ENCODE measurements at places on chromosomes 12 and 14. TPM values are rescaled to one million over a fixed set of nuclear protein-coding genes. Genes with fewer than 3 reads are reported as not detected.
A peak's percentile ranks its signal among the peaks of the same experiment; 100 is the strongest.

The PLEKHG7 gene
- 1.6 TPM for total RNA-seq

The ABCB9 gene
- 4.2 TPM for total RNA-seq

The TRPV4 gene
- 3.0 TPM for total RNA-seq

The GTF2A1 gene
- total RNA-seq = 26.7 TPM

The ABHD12B gene
- total RNA-seq = not detected

The MGP gene
- 759 TPM for total RNA-seq

The RASSF9 gene
- 2.9 TPM for total RNA-seq

The DCAF5 gene
- total RNA-seq = 49.4 TPM

The RAD9B gene
- 0.63 TPM for total RNA-seq

The RNF212B gene
- total RNA-seq = not detected

The GPR65 gene
- 1.3 TPM for total RNA-seq

GRCh38 chr12:18589316-18589715, 148.5 kb downstream of the PLCZ1 start:
- no peaks in the 10 kb centered on the region for H3K36me3 ChIP-seq
- no peaks in the 10 kb centered on the region for H3K4me1 ChIP-seq
- no peak overlapping the region for H3K27ac ChIP-seq
- H3K4me3 ChIP-seq = no peak overlapping the region
- DNase-seq = no peak
- H3K27me3 ChIP-seq = no peaks in the 10 kb centered on the region

- no peak for DNase-seq
- no peaks in the 10 kb centered on the region for H3K4me1 ChIP-seq
- H3K36me3 ChIP-seq = no peaks in the 10 kb centered on the region
- no peaks in the 10 kb centered on the region for H3K27me3 ChIP-seq
- H3K4me3 ChIP-seq = no peak overlapping the region
- no peak overlapping the region for H3K27ac ChIP-seq
Measured at GRCh38 chr12:129676411-129676810, 227.4 kb downstream of the TMEM132D start.

DNA sequence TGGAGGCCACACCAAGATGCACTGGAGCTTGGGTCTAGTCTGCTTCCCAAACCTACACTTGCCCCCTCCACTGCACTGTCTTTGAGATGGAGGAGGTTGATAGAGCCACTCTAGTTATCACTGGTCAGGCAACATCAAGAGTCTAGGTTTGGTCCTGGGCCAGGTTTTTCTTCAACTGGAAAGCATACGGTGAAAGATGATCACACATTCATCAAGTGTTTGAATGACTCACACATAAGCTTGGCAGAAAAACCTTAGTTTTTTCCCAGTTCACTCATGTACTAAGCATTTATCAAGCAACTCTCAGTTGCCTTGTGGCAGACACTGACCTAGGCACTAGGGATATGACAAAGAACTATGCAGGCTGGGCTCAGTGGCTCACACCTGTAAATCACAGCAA, 84.5 kb downstream of the PLEKHG3 start:
- no peak overlapping the region for H3K27ac ChIP-seq
- peak; percentile 15 for DNase-seq
- no peak overlapping the region for H3K4me3 ChIP-seq
- H3K4me1 ChIP-seq = no peaks in the 10 kb centered on the region
- no peaks in the 10 kb centered on the region for H3K27me3 ChIP-seq

DNA sequence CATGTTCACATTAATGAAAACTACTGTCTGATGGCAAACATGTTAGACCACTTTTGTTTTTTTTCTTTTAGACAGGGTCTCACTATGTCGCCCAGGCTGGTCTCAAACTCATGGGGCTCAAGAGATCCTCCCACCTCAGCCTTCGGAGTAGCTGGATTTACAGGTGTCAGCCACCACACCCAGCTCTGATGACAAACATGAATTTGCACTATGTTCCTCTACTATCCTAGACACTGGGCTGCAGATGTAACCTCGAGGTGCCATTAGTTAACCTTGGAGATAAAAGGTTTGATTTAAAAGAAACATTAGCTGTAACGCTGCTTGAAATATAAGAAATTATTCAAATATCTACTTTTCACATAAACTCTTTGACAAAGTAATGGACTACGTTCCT, 8.1 kb downstream of the VPS37B start:
- H3K4me3 ChIP-seq = no peak overlapping the region
- no peaks in the 10 kb centered on the region for H3K4me1 ChIP-seq
- peak overlapping the region; percentile 72 for H3K27ac ChIP-seq
- no peaks in the 10 kb centered on the region for H3K36me3 ChIP-seq
- no peak for DNase-seq

GRCh38 chr12:109347589-109347988, at the start of gene MYO1H:
Gene MYO1H, plus strand, starts transcription at chr12:109347900. Its CDS starts 61 bp downstream, at chr12:109347961.
- H3K36me3 ChIP-seq = no peaks in the 10 kb centered on the region
- no peaks in the 10 kb centered on the region for H3K4me1 ChIP-seq
- no peak for DNase-seq
- no peak within 1 kb of the TSS for H3K27ac ChIP-seq

- peaks cover 20% of the 10 kb centered on the region for H3K36me3 ChIP-seq
- DNase-seq = no peak
- H3K27ac ChIP-seq = peak overlapping the region; percentile 89
- peaks cover 22% of the 10 kb centered on the region for H3K4me1 ChIP-seq
Measured at GRCh38 chr12:104137001-104137901, 759 bp downstream of the NFYB start.

DNA sequence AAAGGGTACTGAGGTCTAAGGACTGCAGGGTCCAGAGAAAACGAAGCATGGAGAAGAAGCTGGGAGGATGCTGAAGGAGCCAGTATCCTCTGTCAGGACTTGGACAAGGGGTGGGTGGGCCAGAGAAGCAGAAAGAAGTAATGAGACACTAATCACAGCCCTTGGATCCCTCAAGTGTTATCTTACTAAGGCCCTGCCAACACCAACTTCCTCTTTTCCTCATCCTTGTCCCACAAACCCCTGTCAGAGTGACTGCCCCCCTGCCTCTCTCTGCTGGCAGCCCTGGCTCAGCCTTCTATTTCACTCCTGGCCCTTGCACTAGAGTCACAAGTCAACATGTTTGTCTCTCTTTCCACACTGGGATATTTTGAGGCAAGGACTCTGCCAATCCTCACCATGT, 3.8 kb upstream of the ASIC1 start:
- DNase-seq = no peak
- H3K27ac ChIP-seq = no peak overlapping the region
- no peaks in the 10 kb centered on the region for H3K36me3 ChIP-seq

- no peaks in the 10 kb centered on the region for H3K27me3 ChIP-seq
- no peak overlapping the region for H3K27ac ChIP-seq
- no peaks in the 10 kb centered on the region for H3K36me3 ChIP-seq
- no peaks in the 10 kb centered on the region for H3K4me1 ChIP-seq
- H3K4me3 ChIP-seq = no peak overlapping the region
Measured at GRCh38 chr12:56431850-56432249, 17.4 kb downstream of the TIMELESS start.

GRCh38 chr14:72094844-72095582, 162.8 kb downstream of the RGS6 start:
- H3K36me3 ChIP-seq = no peaks in the 10 kb centered on the region
- H3K4me1 ChIP-seq = no peaks in the 10 kb centered on the region
- no peak for DNase-seq
- no peaks in the 10 kb centered on the region for H3K27me3 ChIP-seq

- H3K27me3 ChIP-seq = no peaks in the 10 kb centered on the region
- no peaks in the 10 kb centered on the region for H3K4me1 ChIP-seq
- H3K36me3 ChIP-seq = no peaks in the 10 kb centered on the region
- no peak for DNase-seq
- no peak overlapping the region for H3K4me3 ChIP-seq
- no peak overlapping the region for H3K27ac ChIP-seq
Measured at GRCh38 chr12:128426511-128426910, 159.5 kb downstream of the TMEM132C start.

- no peaks in the 10 kb centered on the region for H3K36me3 ChIP-seq
- H3K27me3 ChIP-seq = no peaks in the 10 kb centered on the region
- no peak overlapping the region for H3K27ac ChIP-seq
- no peaks in the 10 kb centered on the region for H3K4me1 ChIP-seq
- DNase-seq = no peak
- H3K4me3 ChIP-seq = no peak overlapping the region
Measured at GRCh38 chr14:66944872-66945271, 244.4 kb upstream of the GARIN2 start.

DNA sequence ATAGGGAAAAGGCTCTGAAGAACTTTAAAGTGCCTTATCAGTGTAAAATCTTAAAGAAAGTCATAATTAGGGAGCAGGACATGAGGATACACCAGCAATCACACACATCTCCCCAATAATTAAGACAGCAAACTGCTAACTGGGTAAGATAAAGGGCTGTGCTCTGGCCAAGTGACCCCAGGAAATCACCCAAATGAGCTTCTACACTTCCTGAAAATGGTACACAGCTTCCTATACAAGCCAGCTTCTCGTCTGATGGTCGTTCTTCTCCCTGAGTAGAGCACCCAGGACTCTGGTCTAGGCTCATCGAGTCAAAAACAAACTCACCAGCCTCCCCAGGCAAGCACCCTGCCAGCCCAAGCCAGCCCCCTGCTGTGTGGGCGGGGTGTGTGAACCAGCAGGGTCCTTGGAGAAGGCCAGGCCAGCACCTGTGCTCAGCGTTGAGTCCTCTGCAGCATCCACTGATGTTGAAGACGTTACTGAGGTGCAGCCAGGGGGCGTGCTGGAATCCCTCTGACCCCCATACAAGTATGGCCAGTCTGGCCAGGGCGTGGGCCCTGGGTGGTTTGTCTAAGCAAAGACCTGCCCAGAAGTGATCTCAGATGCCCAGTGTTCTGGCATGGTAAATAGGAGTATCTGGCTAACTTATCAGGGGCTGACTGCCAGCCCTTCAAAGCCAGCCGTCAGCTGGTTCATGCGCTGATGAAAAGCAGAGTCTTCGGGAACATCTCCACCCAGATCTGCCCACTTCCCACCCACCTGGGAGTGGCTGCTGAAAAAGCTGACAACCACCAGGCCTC, 41.4 kb downstream of the ACTN1 start:
- peak overlapping the region; percentile 71 for H3K27ac ChIP-seq
- H3K4me3 ChIP-seq = no peak overlapping the region
- no peaks in the 10 kb centered on the region for H3K27me3 ChIP-seq
- no peaks in the 10 kb centered on the region for H3K4me1 ChIP-seq
- no peaks in the 10 kb centered on the region for H3K36me3 ChIP-seq
- DNase-seq = no peak

GRCh38 chr12:131583090-131583712, 127.7 kb upstream of the SFSWAP start:
- no peaks in the 10 kb centered on the region for H3K36me3 ChIP-seq
- no peak overlapping the region for H3K27ac ChIP-seq
- H3K4me3 ChIP-seq = no peak overlapping the region
- peaks cover 4% of the 10 kb centered on the region for H3K27me3 ChIP-seq
- no peaks in the 10 kb centered on the region for H3K4me1 ChIP-seq

- no peak for DNase-seq
- no peaks in the 10 kb centered on the region for H3K36me3 ChIP-seq
- H3K4me3 ChIP-seq = no peak overlapping the region
- H3K27ac ChIP-seq = no peak overlapping the region
- no peaks in the 10 kb centered on the region for H3K27me3 ChIP-seq
Measured at GRCh38 chr12:127675936-127676335, 591.0 kb upstream of the TMEM132C start.

DNA sequence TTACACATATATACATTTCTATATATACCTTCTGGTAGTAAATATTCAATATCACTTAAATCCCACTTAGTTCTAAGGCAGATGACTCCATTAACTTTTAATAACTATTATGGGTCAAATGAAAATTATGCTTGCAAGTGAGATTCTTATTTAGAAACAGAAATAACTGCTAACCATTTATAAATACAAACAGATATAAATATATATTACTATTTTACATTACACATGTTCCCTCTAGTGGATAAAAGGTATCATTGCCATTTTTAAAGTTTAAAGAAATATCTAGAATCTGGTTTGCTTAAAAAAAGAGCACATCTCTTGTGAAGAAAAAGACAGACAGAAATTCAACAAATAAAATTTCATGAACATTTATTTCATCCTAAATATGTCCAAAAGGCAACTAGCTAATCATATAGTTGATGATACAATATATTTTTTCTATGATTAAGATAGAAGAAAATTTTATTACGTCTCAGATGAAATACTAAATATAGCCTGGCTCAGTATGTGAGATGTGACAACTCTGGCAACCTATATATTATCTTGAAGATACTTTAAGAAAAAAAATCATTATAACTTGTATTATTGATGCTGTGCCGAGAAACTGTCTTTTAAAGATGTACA, 11.7 kb upstream of the RAD51AP1 start:
- no peak overlapping the region for H3K4me3 ChIP-seq
- DNase-seq = no peak
- H3K27me3 ChIP-seq = no peaks in the 10 kb centered on the region
- no peaks in the 10 kb centered on the region for H3K4me1 ChIP-seq
- peaks cover 49% of the 10 kb centered on the region for H3K36me3 ChIP-seq

DNA sequence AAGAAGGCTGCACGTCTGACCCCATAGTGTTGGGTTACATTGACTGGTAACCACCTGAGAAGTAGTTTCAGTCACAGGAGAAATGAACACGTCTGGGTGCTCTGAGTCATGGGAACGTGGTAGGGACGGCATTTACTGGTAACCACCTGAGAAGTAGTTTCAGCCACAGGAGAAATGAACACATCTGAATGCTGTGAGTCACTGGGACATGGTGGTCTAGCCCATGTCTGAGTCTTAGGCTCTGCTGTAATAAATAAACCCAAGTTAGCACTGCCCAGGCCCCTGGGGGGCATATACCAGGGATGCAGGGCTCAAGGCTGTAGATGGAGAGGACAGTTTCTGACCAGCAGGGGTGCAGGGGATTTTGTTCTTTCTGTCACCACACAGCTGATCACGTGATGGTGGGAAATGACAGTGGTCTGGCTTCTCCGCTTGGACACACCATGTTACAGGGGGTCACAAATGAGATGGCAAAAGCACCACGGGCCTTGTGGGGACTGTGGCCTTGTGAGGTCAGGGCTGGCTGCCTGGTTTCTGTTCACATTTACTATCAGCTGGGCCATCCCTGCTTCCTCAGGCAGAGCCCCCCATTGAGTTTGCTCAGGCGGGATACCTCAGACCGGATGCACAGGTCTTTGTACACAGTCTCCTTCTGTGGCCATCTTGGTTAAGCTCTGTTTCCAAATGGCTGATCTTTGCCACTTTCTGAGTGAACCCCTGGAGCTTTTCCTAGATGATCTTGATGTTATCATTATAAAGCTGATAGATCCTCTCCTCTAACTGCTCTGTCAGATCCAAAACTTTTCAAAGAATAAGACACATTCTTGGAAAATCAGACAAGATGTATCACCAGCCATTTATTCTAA, 9.8 kb upstream of the C12orf42 start:
- DNase-seq = no peak
- H3K36me3 ChIP-seq = no peaks in the 10 kb centered on the region
- no peaks in the 10 kb centered on the region for H3K4me1 ChIP-seq
- no peak overlapping the region for H3K27ac ChIP-seq
- no peaks in the 10 kb centered on the region for H3K27me3 ChIP-seq
- H3K4me3 ChIP-seq = no peak overlapping the region

DNA sequence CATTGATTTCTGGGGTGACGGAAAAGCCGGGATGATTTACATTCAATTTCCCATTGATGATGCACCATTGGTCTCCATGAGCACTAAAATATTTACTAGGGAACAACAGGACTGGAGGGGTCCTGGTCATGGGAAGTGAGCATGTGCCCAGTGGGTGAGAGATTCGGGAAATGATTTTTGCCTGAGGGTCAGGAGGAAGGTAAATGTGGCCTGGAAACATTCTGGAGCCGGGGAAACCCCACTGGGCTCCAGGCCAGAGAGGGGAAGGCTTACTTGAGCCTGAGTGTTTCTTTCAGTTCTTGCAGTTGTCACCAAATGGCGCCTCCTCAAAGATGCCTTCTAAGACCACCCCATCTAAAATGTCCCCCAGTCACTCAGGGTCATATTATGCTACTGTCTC, 532.3 kb upstream of the TBX3 start:
- H3K27me3 ChIP-seq = no peaks in the 10 kb centered on the region
- no peaks in the 10 kb centered on the region for H3K36me3 ChIP-seq
- no peak overlapping the region for H3K4me3 ChIP-seq
- H3K27ac ChIP-seq = no peak overlapping the region
